ENCODE measurements at places on chromosomes 2 and 18.

GRCh38 chr2:173354073-173354581 lies 545 bp upstream of the CDCA7 start:
- DNase-seq, result no peak

GRCh38 chr2:10620481-10620880 lies 69.3 kb downstream of the NOL10 start:
- DNase-seq, result peak; percentile 43

GRCh38 chr2:96144481-96145035 lies 682 bp downstream of the DUSP2 start:
- DNase-seq, result no peak

DNA sequence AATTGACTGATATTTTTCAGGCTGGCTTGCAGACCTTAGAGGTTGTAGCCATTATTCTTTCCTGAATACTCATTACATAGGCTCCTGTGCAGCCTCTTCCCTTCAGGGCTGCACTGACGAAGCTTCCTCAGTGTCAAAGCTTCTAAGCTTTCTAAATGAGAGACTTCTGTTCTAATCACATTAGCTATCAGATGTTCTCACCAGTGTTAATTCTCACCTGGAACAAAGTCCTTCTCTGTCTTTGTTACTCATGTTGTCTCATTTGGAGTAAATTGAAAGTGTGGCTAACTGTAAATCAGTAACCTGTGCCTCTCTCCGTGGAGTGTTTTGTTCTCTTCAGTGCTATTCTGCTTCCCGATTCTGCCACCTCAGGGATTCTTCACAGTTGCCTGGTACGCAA lies 76.9 kb downstream of the MC4R start:
- DNase-seq, result no peak

DNA sequence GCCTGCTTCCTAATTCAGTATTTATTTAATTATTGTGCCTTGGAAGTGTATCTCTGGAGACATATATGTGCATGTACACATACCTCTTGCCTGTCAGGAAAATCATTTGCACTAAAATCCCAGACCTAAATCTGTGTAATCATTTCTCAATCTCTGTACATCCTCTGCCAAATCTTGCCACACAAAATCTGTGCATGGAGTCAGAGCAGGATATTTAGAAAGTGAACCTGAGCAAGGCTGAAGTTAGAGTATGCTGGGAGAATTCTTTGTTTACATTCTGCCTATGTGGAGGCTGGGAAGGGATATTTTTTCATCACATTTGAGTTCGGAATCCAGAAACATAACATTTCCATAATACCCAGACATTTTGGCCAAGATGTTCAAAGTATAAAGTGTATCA lies 9.3 kb downstream of the XRCC5 start:
- no peak for DNase-seq

DNA sequence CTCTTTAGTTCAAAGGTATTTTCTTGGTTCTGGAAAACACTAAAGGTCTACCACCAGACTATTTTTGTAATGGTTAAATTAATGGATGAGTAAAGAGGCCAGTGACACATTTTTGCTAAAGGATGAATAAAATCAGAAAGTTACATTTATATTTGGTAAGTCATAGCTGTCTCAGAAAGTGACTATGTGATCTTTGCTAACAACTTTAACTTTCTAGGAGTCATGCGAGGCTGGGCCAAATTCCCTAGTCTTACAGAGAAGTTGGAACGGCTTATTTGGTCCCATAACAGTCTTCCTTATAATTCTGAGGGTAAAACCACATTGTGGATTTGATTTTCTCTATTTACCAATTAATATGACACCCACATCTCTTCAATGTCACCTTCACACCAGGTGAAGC lies 198.1 kb downstream of the PDE1A start:
- DNase-seq, result peak; percentile 17

DNA sequence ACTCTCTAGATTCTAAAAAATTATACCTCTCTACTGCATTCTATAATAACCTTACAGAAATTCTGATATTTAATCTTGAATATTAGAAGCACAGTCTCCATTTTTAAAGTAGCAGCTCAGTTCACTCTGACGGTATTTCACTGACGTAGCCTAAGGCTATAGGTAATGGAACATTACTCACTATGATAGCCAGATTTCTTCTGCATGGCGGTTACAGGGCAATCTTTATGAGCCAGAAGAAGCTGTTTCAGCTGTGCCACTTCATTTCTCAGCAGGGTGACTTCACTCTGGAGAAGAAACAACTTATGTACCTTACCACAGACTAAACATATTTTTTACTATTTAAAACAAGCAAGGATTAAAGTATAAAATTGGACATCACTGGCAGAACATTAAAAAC lies 75.3 kb upstream of the CHN1 start:
- no peak for DNase-seq

- DNase-seq, result peak; percentile 56
Measured at GRCh38 chr2:8821276-8822217, 15.9 kb downstream of the KIDINS220 start.

- DNase-seq, result no peak
Measured at GRCh38 chr2:233445152-233445830, 91.0 kb downstream of the DGKD start.

DNA sequence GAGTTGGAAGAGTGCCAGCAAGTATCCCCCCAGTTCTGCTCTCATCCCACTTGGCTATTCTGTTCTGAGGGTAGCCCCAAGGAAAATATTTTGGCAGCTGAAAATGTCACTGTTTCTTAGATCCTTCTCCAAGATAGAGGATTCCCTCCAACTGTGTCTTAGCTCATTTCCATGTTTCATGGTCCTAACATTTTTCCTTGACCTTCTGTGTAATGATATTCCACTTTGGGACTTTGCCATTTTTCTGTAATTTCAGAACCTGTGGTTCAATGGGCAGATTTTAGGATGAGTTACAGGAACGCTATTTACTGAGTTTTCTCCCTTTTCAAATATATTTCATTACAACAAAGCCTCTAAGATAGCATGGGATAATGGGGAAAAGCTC lies 34.7 kb downstream of the NHEJ1 start:
- DNase-seq, result no peak

DNA sequence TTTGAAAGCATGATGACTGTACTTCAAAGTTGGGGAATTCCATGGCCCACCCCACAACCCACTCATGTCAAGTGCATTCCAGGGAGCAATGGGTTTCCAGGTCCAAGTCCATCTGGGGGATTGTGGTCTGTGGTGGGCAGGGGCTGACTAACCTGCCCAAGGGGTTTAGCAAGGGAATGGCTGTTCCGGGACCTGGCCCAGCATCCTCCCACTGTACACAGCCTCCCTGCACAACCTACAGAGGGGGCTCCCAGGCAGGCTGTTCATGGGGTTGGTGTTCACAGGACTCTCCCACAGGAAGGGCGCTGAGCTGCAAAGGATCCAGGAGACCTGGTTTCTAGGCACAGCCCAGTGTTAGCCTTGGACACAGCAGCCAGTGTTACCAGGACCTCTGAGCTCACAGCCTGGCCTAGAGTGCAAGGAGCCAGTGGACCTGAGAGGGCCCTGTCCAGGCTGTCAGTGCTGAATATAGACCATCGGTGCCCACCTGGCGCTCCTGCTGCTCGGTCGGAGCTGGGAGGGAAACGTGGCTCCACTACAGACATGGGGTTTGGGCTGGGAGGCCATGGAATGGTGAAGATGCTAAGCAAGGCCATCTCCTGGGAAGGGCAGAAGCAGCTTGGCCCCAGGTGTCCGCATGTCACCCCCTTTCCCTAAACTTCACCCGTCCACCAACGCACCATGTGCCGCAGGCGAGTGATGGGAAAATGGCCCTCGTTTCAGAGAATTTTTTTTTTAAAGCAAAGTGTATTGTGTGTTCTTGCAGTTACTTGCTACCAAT lies 317.2 kb downstream of the GBX2 start:
- DNase-seq, result no peak

DNA sequence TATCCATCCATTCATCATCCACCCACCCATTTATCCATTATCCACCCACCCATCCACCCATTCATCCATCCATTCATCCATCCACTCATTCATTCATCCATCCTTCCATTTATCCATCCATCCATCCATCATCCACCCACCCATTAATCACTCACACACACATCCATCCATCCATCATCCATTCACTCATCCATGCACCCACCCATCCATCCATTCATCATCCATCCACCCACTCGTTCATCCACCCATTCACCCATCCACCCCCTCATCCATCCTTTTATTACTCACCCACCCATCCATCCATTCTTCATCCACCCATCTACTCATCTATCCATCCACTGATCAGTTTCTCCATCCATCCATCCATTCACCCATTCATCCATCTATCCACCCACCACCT lies 8.1 kb upstream of the TPO start:
- DNase-seq, result no peak

DNA sequence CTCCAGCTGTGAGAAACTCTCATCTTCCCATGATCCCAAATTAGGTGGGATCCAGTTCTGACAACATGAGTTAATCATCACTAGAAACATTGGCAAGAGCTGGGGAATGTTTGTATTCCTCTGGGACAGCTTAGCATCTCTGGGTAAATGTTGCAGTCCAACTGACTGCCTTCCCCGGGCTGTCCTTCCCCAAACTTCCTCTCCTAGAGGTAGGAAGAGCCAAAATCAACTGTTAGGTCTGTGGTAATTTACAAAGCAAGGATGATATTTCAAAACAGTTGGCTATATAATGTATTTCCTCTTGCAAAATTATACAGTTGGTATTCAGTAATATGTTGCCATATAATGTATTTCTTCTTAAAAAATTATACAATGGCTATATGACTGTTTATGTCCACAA lies 148.5 kb downstream of the MGAT5 start:
- DNase-seq, result peak; percentile 79

DNA sequence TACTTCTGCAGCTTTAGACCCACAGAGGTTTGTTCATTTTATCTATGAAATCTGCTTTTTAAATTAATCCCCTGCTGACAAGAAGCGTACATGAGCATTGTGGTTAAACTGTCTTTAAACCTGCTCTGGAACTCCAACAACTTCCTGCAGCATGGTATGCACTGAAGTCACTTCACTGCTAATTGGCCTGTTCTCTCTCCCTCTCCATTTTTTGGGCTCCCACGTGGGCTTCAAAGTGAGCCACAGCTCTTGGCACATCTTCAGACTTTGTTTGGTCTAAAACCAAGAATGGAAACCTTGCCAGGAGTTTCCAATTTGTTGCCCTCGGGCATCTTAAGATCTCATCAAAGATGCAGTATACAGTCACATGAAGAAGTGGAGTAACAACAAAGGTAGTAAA lies 311.4 kb downstream of the LRRTM1 start:
- DNase-seq, result peak; percentile 31

GRCh38 chr2:176087330-176088047 lies 3.7 kb upstream of the EVX2 start:
- DNase-seq, result no peak

- DNase-seq, result no peak
Measured at GRCh38 chr2:29261003-29261402, 145.8 kb downstream of the CLIP4 start.

GRCh38 chr2:184363213-184363612 lies 235.1 kb upstream of the ZNF804A start:
- no peak for DNase-seq

- no peak for DNase-seq
Measured at GRCh38 chr2:45614871-45615415, 3.9 kb upstream of the SRBD1 start.

GRCh38 chr2:205969584-205969983 lies 116.4 kb downstream of the INO80D start:
- DNase-seq, result no peak

- no peak for DNase-seq
Measured at GRCh38 chr2:43222475-43223309, 3.7 kb downstream of the ZFP36L2 start.

- no peak for DNase-seq
Measured at GRCh38 chr2:223185638-223186037, 133.6 kb downstream of the KCNE4 start.

- DNase-seq, result no peak
Measured at GRCh38 chr2:144508172-144508851, 11.6 kb downstream of the ZEB2 start.

DNA sequence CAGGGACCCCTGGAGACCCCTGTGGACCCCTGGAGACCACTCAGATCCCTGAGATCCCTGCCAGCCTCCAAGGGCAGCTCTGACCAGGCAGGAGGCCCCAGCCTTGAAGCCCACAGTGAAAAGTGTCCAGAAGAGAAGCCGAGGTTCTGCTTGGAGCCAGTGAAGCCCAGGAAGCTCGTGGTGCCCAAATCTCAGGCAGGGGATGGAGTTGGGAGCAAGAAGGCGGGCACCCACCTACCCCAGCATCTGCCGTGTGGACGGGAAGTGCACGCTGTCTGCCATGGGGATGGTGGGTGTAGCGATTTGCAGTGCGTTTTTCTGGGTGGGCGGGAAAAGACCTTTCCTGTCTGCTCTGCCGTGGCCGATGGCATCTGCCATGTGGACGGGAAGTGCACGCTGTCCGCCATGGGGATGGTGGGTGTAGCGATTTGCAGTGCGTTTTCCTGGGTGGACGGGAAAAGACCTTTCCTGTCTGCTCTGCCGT lies 120.6 kb upstream of the CTDP1 start:
- DNase-seq, result no peak

- no peak for DNase-seq
Measured at GRCh38 chr2:127134833-127135830, 28.2 kb upstream of the BIN1 start.

DNA sequence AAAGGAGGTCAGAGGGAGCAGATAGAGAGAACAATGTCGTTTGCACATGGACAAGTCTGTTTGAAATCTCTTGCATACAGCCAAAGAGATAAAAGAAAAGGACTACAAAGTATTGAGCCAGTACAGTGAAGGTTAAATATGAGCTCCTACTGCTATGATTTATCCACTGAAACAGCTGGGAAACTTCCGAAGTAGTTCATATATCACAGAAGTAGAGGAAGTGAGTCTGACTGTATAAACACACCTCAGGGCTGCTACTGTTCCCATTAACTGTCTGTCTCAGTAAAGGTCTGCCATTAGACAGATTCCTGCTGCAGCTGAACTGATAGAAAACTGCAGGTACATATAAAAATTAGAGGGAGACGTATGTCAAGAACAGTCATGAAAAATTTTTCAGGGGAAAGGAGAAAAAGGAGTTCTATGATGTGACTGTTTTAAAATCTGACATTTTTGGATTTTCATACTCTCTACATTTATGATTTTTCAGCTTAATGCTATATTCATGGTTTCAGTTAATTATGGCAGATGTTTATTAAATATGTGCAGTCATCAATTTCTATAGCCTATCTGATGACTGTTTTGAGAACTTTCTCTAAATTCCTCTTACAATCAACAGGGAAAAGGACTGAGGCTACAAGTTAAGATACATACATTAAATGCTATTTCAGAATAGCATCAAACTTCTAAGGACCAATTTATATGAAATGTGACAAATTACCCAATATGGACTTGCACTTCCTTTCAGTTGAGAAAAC lies 364.7 kb downstream of the ERBB4 start:
- no peak for DNase-seq

- no peak for DNase-seq
Measured at GRCh38 chr18:48477348-48477747, 61.5 kb upstream of the CTIF start.

DNA sequence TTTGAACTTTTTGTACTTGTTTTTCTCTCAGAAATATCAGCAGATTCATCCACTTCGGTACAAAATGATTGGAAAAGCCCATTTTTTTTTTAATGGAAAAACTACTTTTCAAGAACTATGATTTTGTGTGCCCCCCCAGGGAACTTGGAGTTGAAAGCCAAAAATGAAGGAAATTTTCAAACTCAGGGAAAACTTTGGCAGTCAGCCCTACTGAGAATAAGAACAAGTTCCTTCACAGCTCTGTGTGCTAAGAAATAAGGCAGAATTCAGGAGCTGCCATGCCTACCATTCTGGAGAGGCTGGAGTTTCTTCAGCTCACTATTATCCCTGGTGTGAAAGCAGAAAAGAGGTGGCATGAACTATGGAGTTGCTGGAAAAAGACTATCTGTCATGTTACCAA lies 226.0 kb upstream of the SLC35G4 start:
- DNase-seq, result no peak
